ENCODE measurements at places on chromosomes 12 and 14.

DNA sequence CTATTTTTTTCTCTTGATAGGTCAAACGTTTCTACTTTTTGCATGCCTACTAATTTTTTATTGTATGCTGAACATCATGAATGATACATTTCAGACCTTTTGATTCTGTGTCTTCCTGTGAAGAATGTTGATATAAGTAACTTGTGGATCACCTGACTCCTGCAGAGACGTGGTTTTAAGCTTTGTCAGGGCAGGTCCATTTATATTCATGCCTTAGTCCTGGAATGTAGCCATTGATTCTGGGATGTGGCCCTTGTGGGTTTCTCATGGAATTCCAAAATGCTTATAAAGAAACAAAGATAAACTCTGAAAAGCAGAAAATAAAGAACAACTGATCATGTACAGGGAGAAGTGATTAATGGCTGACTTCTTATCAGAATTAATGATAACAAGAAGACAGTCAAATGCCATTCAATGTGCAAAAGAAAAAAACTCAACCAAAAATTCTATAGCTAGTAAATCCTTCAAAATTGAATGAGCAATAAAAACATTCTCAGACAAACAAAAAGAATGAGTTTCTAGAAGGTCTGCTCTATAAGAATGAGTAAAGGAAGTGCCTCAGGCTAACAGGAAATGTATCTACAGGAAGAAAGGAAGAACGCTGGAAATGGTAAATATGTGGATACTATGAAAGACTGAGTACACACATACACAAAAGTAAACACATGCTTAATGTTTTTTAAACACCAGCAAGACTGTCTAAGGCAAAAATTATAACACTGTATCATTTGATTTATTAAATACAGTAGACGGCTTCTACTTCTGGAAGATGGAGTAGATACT is 284.8 kb upstream of the DIO3 start:
- no peak for DNase-seq

GRCh38 chr12:29427964-29428363 is 47.0 kb upstream of the ERGIC2 start:
- DNase-seq = no peak

- no peak for DNase-seq
These were observed 169.3 kb upstream of the PRICKLE1 start for GRCh38 chr12:42758806-42759205.

GRCh38 chr12:6618483-6619225 is 11.5 kb upstream of the CHD4 start:
- no peak for DNase-seq

- DNase-seq = no peak
These were observed 4.0 kb downstream of the NANOG start for GRCh38 chr12:7793211-7793610.

GRCh38 chr12:6471989-6472360 is 1.5 kb upstream of the VAMP1 start:
- DNase-seq = no peak

DNA sequence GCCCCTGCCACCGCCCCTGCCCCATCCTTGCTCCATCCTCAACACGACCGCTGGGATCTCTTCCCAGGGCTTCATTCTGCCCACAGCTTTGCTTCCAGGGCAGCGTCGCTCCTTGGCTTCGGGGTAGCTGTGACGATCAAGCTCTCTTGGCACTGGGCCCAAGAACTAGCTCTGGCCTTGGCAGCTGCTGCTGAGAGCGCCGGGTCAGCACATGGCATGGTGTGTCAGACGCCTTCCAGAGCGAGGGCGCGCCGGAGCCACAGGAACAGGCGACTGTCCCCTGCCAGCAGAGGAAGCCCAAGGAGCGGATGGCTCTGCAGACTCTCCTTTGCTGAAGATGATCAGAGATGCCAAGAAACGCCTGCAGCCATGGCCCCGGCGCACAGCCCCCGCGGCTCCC is 15.9 kb downstream of the RAB35 start:
- DNase-seq = no peak

- DNase-seq = peak; percentile 54
These were observed 67.8 kb upstream of the CAPRIN2 start for GRCh38 chr12:30822385-30823155.

DNA sequence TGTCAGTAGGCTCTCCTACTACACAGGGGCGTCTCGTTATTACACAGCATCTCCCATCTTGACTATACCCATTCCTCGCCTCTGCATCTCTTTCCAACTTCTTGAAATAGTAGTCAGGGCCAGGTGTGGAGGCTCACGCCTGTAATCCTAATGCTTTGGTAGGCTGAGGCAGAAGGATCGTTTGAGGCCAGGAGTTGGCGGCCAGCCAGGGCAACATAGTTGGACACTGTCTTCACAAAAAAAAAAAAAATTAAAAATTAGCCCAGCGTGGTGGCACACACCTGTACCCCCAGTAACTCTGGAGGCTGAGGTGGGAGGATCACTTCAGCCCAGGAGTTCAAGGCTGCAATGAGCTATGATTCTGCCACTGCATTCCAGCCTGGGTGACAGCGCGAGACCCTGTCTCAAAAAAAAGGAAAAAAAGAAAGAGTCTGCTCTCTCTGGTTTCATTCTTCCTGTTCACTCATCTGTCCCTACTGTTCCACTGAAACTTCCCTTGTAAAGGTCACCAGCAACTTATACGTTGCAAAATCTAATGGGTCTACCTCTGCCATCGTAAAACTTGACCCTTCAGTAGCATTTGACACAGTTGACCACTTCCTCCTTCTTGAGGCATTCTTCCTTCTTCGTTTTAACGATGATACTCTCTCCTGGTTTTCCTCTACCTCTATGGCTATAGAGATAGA is 41.0 kb upstream of the PTGR2 start:
- no peak for DNase-seq

DNA sequence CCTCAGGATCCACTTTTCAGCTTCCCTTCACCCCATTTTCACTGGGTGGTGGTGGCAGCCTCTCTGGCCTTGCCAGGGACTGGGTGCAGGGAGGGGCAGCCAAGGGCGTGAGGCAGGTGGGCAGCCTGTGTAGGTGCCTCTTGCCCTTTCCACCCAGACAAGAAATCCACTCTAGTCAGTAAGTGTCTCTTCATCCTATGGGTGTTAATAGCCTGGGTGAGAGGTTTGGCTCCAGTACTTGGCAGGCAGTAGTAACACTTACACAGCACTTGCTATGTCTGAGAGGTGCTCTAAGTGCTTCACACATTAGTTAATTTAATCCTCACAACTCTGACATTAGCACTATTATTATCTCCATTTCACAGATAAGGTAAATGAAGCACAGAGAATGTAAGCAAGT is 171.9 kb downstream of the EMP1 start:
- no peak for DNase-seq

- DNase-seq = no peak
These were observed 11.9 kb downstream of the RNF10 start for GRCh38 chr12:120546050-120546386.

DNA sequence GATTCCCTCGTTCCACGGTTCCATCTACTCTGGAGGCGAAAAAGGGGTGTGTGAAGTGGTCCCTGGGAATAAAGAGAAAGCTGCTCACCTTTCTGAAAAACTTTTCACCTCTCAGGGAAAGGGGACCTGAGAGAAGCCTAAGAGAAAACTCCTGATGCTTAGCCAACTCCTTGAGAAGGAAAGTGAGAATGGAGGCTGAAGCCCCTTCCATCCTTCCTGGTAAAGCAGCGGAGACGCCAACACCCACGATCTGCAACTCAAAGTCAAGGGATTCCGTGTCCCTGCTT is 110.0 kb downstream of the ARF6 start:
- DNase-seq = no peak

DNA sequence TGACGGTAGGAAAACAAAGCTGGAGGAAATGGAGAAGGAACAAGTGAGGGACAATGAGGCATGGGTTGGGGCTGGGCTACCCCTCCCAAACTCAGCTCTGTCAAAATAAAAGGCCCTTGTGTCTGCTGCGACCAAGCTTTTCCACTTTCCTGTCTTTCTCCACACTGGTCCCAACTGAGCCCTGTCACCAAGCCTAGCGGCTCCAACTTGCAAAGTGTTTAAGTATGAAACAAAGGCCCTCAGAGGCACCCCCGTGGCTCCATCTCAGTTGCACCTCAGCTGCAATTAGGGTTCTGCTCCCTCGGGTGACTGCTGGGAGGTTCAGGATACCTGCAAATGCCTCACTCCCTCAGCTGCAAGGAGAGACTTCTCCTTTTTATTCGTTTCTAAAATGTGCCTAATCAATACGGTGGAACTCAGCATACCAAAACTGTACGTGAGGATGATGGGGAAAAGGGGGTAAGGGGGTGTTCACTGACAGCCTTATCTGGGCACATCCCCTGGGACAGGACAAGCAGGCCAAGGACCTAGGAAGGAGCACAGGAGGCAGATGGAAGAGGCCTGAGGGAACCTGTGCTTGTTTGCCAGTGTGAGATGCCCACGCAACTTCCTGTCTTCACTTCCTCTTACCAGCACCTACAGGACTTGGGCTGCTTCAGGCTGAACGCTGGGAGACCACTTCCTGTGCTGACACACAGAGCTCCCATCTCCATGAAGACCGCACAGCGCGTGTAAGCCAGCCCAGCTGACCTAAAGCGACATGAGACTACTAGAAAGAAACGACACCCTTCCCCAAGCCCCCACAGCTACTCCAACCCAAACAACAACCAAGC is 8.9 kb downstream of the VAMP1 start:
- no peak for DNase-seq

- DNase-seq = no peak
These were observed 3.5 kb upstream of the CEP128 start for GRCh38 chr14:80944861-80945617.

- no peak for DNase-seq
These were observed 208.6 kb downstream of the BTG1 start for GRCh38 chr12:91937009-91937408.

DNA sequence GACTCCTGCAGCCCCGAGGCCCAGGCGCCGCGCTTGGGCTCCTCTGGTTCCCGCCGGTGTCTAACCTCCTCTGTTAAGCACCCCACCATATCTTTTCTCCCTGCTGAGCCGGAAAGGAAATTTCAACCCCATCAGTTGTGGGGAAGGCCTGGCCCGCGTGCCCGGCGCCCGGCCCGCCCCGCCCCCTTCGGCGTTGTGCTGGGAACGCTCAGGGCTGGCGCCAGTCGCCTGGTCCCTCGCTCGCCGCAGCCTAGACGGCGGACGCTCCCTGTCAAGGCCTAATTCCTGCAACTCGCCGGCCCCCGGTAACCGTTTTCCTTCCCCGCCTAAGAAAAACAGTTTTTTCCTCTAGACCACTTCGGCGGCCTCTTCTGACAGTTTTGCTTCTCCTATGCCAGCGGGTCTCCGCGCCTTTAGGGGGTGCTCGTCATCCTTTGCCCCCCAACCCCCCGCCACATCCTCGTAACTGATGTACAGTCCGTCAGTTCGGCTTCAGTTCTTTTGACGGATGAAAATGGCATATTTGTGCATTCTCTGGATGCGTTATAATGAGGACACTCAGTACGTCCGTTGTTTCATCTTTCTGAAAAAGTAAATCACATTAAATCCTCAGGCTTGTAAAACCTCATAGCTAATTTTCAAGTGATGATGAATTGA is 506 bp upstream of the NAP1L1 start:
- no peak for DNase-seq

GRCh38 chr12:67625004-67625403 is 23.5 kb upstream of the DYRK2 start:
- DNase-seq = peak; percentile 26

DNA sequence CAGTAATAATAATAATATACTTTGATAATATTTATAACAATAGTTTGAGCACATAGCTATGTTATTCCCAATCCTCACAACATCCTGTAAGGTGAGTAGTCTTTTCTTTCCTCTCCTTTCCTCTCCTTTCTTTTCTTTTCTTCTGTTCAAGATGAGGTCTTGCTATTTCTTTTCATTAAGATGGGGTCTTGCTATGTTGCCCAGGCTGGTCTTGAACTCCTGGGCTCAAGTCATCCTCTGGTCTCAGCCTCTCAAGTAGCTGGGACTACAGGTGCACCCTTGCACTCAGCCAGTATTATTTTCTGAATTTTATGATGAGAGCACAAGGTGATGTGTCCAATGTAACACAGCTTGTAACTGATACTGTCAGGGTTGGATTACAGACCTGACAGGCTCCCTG is 134.6 kb downstream of the OTOGL start:
- DNase-seq = no peak

GRCh38 chr12:85357609-85358008 is 77.6 kb downstream of the ALX1 start:
- DNase-seq = no peak

DNA sequence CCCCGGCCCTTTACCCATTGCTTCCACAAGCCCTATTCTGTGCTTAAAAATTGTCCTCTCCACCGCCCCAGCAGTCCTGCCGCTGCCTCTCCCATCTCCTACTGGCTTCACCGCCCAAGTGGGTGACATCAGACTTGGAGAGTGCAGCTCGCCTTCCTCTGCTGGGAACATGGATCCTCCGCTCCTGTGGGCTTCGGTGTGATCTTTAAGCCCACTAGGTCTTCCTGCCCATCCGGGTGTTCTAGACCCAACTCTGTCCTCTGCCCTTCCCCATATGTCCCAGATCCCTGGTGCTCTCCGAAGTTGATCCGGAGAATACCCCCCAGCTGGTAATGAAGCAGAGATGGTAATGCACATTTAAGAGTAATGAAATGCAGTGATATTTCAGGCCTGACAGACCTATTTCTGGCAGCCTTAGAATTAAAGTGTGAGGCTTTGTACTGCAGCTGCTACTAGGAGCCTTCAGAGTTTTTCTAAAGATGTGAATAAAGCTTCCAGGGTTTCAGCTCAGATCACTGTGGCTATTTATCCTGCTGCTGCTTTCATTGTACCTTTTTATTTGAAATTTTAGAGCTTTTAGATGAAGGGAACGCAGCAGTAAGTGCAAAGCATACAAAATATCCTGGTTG is 22.9 kb upstream of the CTDSP2 start:
- peak; percentile 38 for DNase-seq

DNA sequence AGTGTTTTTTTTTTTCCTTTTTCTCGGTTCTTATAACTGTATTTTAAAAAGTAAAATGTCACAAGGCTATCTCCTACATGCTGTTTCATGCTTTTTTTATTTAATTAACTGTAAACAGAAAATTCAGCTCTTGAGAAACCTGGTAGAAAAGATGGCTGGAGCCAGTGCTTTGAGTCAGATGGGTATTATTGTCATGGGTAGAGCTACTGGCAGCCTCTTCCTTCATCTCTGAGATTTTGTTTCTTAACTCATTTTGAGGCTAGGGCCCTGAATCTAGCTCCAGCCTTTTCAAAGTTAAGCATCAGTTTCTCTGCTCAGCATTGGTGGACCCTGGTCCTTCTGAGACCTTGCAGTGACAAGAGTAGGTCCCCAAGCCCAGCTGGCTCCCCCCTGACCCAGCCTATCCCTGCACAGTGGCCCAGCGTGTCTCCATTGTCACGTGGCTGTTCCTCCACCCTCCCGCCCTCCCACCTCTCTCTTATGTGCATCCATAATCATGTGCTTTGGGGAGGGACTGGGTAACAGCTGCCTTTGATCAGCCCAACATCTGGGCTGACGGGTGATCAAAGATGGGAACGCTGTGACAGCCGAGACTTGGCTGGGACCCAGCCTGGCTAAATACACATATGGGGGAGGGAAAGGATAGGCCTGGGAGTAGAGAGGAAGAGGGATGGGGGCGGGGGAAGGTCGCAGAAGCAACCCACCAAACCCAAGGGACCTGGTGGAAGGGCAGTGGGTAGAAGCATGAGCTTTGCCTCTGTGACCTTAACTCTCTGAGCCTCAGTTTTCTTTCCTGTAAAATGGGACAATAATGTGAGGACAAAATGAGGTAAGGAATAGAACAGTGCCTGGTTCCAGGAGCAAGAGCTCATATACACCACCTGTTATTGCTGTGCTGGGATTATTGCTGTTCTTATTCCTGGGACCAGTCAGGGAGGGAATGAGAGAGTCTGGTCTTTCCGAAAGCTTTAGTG is 24.4 kb upstream of the RBM19 start:
- DNase-seq = no peak
